Activated CD4-positive, alpha-beta T cell treated with anti-CD3 and anti-CD28 coated beads for 48 hours (primary cell): ENCODE measurements at places on chromosomes 7 and 10.

DNA sequence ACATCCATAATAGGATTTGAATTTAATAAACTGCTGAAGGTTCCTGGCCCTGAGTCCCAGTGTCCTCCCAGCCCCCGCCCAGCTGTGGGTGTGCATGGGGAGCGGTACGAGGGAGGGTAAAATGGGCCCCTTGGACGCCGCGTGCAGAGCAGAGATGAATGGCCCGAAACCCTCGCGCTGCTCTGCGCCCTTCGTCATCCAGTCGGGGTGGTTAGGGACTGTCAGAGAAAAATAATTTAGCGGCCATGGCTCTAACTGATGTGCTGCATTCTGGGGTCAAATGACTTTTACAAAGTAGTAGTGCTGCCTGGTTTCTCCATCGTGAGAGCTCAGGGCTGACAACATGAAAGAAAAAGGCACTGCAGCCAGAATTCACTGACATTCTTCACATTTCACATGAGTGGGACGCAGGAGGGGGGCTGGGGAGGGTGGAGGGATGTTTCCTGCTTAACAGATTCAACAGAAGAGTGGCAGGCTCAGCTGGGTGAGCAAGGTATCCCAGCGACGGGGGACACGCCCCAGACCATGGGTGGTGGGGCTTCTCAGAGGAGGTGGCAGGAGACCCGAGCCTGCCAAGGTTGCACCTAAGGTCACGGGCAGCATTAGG is 304.5 kb downstream of the WDR37 start:
- no peak for DNase-seq

- DNase-seq = no peak
These were observed 40.1 kb downstream of the BPGM start for GRCh38 chr7:134686786-134687185.

- DNase-seq = no peak
These were observed 128.7 kb downstream of the FAM204A start for GRCh38 chr10:118213436-118213835.

DNA sequence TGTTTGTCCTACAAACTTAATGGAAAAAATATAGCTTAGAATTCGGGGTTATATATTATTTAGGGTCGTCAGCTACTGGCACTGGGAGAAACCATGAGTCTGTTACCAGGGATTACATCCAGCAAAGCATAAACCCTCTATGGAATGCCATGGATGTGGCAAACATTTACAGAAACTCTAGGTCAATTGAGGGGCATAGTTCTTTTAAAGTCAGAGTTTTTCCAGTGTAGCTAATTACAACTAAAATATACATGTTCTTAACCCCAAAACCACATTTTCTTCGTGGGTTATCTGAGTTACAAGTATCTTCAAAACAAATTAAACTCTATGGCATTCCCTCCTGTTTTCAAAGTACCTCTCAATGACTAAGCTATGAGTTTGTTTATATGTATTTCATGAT is 99.3 kb upstream of the THSD7A start:
- DNase-seq = no peak

DNA sequence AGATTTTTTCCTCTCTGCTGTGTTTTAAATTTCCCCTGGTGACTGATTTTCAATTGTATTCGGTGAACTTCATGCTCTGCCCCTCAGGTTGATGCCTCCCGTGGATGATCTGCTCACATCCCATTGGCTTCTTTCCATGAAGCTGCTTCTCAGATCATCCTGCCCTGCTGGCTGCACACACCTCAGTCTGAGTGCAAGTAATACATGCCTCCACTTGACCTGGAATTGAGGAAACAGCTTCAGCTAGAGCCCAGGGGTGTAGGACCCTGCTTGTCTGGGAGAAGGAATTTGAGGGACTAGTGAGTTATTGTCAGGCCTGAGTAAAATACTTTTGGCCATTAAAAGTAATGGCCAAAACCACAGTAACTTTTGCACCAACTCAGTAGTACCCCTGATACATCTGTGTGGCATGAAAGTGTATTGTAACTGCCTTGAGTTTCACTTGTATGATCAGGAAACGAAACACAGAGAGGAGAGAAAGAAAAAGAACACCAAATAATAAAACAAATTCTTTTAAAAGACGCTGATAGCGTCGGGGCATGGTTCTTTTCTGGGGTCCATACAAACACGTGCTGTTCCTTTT is 49.4 kb downstream of the SPAM1 start:
- DNase-seq = no peak

DNA sequence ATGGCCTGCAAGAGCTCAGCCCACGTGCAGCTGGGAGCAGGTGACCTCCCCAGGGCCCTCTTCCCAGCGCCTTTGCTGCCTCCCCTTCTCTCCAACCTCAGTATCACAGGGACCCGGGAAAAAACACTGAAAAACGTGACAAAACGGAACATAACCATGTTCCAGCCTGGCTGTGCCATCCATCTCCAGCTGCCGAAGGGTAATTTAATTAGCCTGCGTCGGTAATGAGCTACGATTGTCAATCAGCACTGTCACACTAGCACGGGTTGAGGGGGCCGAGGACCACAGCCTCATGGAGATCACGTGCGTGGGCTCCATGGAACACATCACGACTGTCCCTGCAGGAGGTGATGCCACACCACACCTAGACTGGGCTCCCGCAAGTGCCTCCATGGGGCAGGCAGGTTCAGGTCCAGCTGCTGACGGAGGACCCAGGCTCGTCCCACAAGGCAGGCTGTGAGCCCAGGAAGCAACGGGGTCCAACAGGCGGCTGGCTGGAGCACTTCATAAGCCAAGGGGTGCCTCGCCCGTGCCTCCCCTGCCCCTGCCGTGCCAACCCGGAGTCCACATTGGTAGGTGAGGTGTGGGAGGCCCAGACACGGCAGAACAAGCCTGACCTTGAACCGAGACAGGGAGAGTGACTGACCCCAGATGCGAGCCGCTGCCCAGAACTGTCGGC is 199.5 kb downstream of the ELFN1 start:
- no peak for DNase-seq

- DNase-seq = no peak
These were observed 41.4 kb downstream of the MRC1 start for GRCh38 chr10:17850501-17850900.

- no peak for DNase-seq
These were observed 218.1 kb downstream of the CELF2 start for GRCh38 chr10:11235771-11236170.

- DNase-seq = no peak
These were observed 4.6 kb downstream of the SEC23IP start for GRCh38 chr10:119896937-119897770.

DNA sequence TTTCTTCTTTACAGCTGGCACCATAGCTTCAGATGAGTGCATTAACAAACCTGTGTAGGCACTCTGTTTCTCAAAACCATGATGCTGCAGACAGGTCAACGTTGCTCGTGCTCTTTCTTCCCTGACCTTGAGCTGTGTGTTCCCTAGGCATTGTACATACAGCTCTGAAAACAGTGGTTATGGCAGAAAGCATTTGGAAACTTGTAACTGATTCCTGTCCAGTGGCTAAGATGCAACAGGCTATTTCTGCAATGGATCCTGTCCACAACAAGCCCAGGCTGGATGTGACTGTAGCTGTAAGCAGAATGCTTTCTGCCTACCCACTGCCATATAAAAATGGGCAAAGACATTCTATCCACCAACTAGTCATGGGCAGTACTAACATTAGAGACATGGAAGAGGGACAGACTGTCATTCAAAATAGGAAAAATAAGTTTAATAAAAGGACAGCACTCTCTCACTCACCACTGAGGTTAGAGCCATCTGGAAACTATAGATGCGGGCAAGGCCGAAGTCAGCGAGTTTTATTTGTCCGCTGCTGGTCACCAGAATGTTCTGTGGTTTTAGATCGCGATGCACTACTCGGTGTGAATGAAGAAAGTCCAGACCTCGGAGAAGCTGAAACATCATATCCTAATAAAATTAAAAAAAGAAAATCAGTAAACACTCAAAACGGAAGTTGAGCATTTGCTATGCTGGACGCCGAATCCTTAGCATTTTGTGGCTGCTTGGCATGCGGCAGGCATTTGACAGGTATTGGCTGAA is 111.0 kb downstream of the CDK6 start:
- DNase-seq = no peak

- DNase-seq = no peak
These were observed 28.5 kb upstream of the TOMM7 start for GRCh38 chr7:22851145-22851544.

DNA sequence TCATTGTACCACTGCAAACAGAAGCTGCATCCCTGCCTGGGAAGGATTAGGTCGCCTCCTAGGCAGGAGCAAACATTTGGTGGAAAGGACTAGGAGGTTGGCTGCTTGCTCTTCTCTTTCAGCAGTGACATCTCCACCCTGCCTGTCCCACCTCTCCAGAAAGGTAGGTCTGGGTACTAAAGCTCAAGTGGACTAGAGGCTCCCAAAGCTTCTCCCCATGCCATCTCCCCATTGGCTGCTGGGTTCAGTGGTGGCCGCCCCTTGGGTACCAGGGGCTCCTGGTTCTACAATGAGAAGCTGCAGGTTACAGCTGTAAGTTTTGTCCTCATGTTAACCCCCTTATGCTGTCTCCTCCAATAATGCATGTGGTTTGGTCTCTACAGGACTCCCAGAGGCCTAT is 180.7 kb upstream of the MKI67 start:
- no peak for DNase-seq

- DNase-seq = no peak
These were observed 26.4 kb downstream of the C10orf71 start for GRCh38 chr10:49325131-49325915.

DNA sequence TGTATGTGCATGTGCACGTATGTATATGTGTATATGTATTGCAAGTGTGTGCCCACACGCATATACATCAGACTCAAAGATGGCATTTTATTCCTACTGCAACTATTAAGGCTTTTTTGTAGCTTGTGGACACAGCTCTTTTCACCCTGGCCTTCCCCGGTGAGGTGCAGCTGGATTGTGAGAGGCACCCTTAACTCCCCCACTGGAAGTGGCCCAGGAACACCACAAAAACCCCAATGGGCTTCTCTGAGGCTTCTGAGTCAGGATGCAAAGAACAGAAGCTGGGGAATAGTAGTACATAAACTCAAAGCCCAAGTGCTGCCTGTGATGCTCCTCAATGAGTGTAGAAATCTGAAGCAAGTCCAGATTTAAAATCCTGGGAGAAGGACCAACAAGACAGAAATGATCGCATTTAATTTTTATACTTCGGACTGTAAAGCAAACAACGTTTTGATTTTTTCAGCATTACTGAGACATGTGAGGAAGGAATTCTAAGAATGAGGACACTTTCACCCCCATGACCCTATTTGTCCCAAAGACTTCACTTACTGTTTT is 369.2 kb upstream of the MGMT start:
- DNase-seq = no peak

GRCh38 chr10:22643775-22644174 is 70.6 kb downstream of the PIP4K2A start:
- no peak for DNase-seq

- no peak for DNase-seq
These were observed 361.8 kb downstream of the MAGI2 start for GRCh38 chr7:79091661-79092060.

GRCh38 chr10:129184196-129184595 is 282.8 kb upstream of the MGMT start:
- DNase-seq = no peak

DNA sequence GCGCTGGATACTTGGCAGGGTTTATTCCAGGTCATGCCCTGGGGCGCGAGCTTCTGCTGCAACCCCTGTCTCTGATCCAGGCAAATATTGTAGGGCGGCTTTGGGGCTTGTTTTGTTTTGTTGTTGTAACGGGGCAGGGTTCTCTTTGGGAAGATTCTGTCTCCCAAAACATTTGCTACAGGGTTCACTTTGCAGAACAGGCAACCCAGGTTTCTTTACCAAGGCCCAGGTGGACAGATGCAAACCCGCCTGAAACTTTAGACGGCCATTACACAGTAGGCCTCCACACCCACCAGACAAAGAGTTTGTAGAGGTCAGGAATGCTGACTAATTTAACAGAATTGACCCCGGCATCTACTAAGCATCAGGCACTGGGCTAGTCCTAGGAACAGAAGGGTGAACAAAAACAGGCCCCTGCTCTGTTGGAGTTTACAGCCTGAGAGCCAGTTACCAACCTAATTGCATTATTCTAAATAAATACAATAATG is 567 bp upstream of the CDCA7L start:
- DNase-seq = no peak

DNA sequence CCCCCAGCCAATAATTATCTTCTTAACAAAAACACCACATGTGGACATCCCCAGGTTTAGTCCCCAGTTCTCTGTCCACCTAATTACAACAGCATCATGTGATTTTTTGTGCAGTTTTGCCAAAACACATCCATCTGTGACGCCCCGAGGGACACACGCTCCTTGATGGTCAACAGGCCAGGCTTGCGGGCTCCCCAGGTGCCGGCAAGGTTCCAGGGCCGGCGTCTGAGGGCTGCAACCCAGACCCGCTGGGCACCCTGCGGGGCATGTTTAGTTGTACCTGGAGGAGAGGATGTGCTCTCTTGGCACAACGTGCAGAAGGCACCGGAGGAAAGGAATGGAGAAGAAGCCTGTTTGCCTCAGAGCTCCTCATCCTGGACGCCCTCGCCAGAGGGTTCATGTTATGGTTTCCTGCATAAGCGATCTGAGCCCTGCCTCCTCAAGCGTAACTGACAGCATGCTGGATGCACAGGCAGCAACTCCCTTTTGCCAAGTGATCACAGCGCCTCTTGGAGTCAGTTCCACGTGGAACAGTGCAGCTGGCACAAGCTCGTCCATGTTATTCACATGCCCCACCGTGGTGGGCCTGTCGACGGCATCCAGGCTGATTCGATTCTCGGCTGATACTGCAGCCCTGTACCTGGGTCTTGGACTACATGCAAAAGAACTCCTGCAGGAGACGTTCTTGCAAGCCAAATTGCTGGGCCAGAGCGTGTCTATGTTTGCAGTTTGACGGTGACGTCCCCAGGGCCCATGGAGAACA is 41.6 kb downstream of the JAKMIP3 start:
- no peak for DNase-seq

DNA sequence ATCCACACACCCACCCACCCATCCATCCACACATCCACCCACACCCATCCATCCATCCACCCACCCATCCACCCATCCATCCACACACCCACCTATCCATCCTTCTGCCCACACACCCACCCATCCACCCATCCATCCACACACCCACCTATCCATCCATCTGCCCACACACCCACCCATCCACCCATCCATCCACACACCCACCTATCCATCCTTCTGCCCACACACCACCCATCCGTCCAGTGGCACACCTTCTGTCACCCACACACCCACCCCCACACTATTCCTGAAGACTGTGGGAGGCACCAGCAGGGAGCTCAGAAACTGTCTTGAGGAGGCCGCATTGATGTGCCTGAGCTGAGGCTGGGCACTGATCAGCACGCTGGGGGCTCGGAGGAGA is 9.1 kb downstream of the TECPR1 start:
- DNase-seq = no peak

DNA sequence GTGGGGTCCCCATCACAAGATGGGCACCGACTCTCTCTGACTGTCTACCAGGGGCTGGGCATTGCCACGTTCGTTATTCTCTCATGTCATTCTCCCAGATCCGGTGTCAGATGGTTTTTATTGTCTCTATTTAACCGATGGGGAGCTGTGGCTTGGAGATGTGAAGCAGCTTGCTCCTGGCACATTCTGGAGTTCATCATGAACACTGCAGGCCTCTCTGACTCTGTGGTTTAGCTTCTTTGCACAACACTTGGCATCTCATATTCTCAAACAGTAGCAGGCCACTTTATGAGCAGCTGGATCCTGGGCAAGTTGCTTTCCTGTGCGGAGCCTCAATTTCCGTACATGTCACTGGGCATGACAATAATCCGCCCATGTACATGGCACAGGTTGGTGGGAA is 119.9 kb downstream of the LRRC18 start:
- DNase-seq = no peak
